Hindlimb muscle (tissue), 1 donor: ENCODE measurements at places on chromosomes 12 and 14. TPM values are rescaled to one million over a fixed set of nuclear protein-coding genes. Genes with fewer than 3 reads are reported as not detected.

- DNase-seq: no peak
Measured at GRCh38 chr12:110115675-110116074, 8.5 kb upstream of the IFT81 start.

OGFOD2 gene
- polyA plus RNA-seq: 10.1 TPM

GRCh38 chr12:132275110-132275531, 54.3 kb downstream of the GALNT9 start:
- peak; percentile 70 for DNase-seq

GRCh38 chr14:92462568-92462967, 51.0 kb upstream of the RIN3 start:
- no peak for DNase-seq

SERPINA5 gene
- polyA plus RNA-seq: not detected
